ENCODE measurements at places on chromosomes 2 and 18.

- no peak for DNase-seq
Measured at GRCh38 chr2:20604951-20605381, 45.9 kb downstream of the HS1BP3 start.

GRCh38 chr2:133843091-133843490 is 274.8 kb upstream of the NCKAP5 start:
- DNase-seq, result no peak

GRCh38 chr2:148893906-148894305 is 18.9 kb downstream of the KIF5C start:
- DNase-seq, result no peak

- DNase-seq, result no peak
Measured at GRCh38 chr2:20757405-20758090, 65.4 kb downstream of the LDAH start.

GRCh38 chr2:121084130-121084680 is 200.8 kb downstream of the TFCP2L1 start:
- DNase-seq, result no peak

GRCh38 chr2:46510598-46511177 is 31.3 kb downstream of the TMEM247 start:
- DNase-seq, result no peak

DNA sequence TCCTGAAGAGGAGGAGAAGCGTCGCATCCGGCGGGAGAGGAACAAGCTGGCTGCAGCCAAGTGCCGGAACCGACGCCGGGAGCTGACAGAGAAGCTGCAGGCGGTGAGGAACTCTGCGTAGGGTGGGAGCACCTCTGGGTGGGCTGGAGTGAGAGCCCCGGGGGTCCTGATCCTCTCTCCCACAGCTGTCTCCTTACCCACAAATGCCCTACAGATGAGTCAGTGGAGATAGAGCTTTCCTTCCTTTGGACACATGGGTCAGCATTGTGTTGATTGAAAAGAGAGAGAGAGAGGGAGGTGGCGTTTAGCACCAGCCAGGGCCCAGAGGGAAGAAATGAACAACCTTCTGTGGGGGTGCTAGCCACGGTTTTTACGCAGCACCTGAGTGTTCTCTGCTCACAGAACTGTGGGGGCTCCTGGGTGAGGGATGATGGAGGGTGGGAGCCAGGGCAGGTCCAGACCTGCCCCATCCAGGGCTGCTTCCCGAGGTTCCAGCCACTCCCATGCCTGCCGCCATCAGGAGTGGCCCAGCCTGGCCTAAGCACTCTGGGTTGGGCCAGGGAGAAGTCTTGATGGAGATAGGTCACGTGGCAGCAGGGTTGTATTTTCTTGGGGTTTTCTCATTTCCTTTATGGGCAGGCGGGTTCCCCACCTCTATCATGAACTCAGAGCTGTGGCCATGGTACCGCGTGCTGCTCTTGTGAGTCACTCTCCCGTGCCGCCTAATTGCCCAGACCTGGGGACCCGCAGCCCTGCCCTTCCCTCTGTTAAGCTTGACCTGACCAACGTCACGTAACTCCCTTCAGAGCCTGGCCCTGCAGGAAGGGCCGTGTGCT is 16.3 kb downstream of the FOSL2 start:
- no peak for DNase-seq

- DNase-seq, result no peak
Measured at GRCh38 chr18:55869556-55870501, 281.8 kb upstream of the TCF4 start.

Data from NCI-H1417 treated with DMSO at 0.1 percent for 48 hours (cell line).